Right lung (tissue), 10 donors: ENCODE measurements at places on chromosomes 4 and X. TPM values are rescaled to one million over a fixed set of nuclear protein-coding genes. Genes with fewer than 3 reads are reported as not detected.

The CT55 gene
- 0.13 TPM for polyA plus RNA-seq

The HCFC1 gene
- 29.9 TPM for polyA plus RNA-seq

The QRFPR gene
- 3.7 TPM for polyA plus RNA-seq

DNA sequence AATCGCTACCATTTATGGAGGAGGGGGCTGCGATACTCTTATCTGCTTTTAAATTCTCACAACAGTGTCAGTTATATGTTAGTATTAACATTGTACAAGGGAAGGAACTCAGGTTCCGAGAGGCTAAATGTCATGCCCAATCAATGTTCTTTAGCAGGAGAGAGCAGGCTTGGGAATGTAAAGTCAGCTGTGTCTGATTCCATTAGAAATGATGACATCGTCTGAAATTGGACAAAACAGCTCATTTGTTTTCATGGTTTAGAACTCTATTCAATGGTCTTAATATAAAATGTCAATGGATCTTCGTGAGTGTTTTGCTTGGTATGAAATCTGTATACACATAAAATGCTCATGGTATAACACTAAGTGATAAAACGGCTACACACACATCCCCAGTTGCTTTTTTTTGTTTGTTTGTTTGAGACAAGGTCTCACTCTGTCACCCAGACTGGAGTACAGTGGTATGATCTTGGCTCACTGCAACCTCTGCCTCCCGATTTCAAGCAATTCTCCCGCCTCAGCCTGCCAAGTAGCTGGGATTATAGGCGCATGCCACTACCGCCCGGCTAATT, 11.9 kb upstream of the SH3KBP1 start:
- DNase-seq = no peak

GRCh38 chrX:110415440-110416170, 57.0 kb downstream of the RTL9 start:
- no peak for DNase-seq

- DNase-seq = no peak
Observed at GRCh38 chrX:153626025-153626633, 20.9 kb upstream of the DUSP9 start.

DNA sequence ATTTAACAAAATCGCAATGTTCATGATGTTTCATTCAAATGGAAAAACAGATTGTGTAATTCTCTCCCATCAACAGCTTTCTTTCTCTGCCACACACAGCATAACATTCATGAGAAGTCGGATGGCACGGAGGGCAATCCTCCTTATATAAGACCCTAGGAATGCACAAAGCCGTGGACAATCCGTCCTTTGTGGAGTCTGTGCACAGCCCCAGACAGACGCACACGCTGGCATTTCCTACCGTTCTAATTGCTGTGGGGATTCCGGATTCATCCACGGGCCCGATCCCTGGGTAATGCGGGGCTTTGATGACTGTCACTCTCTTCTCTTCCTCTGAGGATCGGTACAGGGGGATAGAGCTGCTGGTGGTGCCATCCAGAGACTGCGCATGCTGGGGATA, 121.9 kb upstream of the PDLIM3 start:
- no peak for DNase-seq

- DNase-seq = no peak
Observed at GRCh38 chr4:100969925-100970324, 377.4 kb downstream of the PPP3CA start.

GRCh38 chrX:83759872-83760271, 101.1 kb upstream of the CYLC1 start:
- no peak for DNase-seq

DNA sequence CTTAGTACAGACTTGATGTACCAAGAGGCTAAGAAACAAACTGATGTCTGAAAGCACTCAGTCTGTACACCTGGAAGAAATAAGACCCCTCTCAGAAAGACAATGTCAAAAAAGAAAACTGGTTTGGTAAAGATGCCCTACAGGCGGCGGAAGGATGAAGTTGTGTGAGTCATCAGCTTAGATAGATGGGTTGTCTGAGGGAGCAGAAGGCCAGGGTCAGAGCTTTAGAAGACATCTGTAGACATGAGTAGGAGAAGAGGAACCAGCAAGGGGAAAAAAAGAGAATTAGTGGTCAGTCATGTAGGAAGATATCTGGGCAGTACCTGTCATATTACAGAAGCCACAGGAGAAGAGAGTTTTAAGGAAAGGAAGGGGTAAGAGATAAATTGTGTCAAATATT, 8.3 kb downstream of the SRPX2 start:
- no peak for DNase-seq
